Activated T-cell treated with anti-CD3 and anti-CD28 coated beads for 4 hours (primary cell): ENCODE measurements at places on chromosomes 1 and 21.

DNA sequence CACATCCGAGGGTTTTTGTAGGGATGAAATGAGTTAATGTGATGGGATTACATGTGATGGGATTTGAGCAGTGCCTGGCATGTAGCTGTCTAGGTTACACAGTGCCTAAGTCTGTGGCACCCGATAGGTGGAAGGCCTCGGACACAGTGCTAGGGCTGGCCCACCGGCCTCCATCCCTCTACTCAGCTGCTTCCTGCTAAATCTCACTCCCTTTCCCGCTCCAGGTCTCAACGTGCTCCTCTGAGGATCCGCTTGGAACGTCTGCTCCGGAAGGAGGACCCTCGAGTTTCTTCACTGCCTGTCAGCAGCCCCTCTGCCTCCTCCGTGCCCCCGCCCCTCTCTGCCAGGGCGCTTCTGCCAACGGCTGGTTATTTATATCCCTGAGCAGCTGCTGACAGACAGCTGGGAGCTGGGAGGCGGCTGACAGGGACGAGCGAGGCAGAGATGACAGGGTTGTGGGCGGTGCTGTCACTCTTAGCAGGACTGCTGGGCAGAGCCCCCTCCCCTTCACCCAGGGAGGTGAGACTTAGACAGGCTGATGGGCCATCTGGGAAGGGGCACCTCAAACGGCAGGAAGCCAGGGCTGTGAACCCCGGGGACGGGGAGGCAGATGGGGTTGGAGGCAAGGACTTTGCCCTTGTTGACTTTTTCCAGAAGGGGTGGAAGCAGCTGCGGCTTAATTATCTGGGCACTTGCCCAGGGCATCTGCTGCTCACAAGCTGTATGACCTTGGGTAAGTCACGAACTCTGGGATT, 26.6 kb upstream of the LRRN2 start:
- no peak for DNase-seq

DNA sequence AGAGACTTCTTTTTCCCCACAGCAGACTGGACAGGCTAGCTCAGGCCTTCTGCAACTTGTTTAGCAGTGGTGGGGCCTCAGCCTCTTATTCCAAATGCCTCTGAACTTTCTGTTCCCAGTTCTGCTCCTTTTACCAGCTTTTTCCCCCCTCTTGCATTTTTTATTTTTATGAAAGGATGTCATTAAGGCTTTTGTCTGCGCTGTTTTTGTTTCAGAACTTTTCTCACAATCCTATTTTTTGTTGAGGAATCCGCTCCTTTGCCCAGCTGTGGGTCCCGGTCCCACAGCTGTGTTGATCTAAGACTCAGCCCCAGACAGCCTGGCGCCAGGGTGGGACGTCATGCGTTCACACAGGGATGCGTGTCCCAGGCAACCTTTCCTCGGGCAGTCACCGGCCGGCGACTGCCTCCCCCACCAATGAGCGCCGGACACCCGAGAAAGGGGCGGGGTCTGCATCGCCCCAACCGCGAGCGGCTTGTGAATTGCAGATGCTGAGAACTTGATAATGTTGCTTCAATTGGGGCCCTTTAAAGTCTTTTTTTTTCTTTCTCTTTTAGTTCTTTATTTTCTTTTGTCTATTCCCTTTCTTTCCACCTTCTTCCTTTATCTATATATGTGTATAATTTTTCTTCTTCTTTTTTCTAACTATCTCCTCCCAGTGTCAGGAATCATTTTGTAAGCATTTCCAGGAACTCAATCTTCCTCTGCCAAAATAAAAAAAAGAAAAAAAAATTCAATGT, 3.0 kb upstream of the ID3 start:
- no peak for DNase-seq

GRCh38 chr21:45502600-45502999, 39.6 kb downstream of the SLC19A1 start:
- DNase-seq = no peak

DNA sequence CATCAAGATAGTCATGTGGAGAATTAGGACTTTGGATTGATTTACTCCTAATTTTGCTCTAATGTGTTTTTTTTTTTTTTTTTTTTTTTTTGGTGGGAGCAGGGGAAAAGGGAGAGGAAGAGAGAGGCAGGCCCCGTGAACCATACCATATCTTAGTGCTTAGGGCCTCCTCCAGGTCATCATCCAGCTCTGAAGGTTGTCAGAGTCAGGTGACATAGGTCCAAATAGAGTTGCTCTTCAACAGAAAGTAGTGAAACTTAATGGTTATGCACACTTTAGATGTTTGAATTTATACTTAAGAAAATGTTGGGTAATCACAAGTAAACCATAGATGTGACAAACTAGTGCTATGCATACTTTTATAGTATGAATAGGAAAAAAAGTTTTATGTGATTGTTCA, 32.2 kb downstream of the CXADR start:
- no peak for DNase-seq

DNA sequence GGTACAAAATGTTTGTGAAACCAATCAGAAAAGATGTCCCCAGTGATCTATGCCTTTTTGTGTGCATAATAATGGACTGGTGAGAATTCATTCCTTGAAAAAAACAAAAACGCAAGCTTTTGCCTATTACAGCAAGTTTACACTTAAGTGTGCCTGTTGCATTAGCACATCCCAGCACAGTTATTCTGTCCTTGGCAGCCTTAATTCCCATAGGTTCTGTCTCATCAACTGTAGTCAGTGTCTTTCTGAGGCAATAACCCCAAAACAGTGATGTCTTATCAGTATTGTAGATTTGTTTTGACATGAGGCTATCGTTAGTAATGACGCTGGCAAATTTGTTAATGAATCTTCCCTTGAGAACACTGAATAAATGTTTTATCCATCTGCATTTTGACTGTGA, 109.9 kb upstream of the KCTD3 start:
- no peak for DNase-seq

- no peak for DNase-seq
These were observed 54.2 kb downstream of the PTPRU start for GRCh38 chr1:29290414-29290985.

DNA sequence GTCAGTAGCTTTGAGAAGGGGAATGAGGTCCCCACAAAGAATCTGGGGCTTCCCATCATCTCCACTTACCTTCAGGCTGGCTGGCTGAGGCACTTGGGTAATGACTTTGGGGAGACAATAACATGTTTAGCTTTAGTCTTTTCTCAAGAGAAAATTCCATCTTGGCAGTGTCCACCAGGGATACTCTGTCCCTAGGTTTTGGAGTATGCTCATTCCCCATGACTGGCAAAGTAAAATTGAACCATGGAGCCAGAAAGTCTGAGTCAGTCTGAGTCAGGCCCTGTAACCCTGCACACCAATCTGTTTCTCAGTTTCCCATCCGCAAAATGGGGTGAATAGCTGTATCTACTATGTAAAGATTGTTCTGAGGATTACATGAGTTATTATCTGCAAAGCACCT, 28.2 kb downstream of the RUNX1 start:
- DNase-seq = no peak

- DNase-seq = no peak
These were observed 82.6 kb downstream of the GPR161 start for GRCh38 chr1:168054117-168054516.

DNA sequence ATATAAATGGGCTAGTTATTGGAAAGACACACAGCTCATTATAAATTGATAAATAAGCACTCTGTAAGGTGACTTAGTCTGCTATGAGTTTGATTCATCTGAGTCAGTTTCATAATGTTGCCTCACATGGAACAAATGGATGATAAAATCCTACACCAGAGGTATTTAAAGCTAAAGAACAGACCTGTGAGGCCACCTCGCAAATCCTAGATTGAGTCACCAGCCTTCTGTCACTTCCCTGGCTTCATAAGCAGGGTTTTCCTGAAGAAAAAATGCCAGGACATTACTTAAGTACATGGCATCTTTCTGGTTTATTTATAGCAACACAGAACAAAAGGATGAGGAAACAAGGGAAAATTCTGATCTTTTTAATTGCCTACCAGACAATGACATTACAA, 18.4 kb downstream of the CD2 start:
- no peak for DNase-seq

GRCh38 chr1:167747988-167748387, 26.2 kb downstream of the MPZL1 start:
- DNase-seq = no peak

GRCh38 chr21:41425954-41426675, at the start of gene MX1:
MX1 (plus strand) TSS chr21:41426239; CDS start chr21:41432071, 5,832 bp downstream.
- peak; percentile 89 for DNase-seq

GRCh38 chr1:52706136-52706670, 8.1 kb upstream of the COA7 start:
- no peak for DNase-seq

DNA sequence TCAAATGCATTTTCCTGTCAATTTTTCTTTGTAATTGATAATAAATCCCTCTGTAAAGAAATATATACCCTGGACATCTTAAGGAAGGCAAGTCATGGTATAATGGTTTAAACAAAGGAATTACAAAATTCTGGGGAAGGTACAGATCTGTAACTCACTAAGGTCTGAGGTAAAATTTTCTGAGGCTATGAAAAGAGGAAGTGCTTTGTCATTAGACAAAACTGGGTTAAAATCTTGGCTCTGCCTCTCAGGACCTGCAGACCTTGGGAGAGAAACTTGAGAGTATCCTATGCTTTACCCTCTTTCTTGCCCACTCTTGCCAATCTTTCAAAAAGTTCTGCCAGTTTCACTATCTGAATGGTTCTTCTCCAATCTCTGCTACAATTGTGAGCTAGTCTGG, 26.8 kb upstream of the BEND5 start:
- DNase-seq = no peak

GRCh38 chr1:240190881-240191401, 99.3 kb downstream of the FMN2 start:
- no peak for DNase-seq

GRCh38 chr1:222996310-222996975, 146.6 kb downstream of the TLR5 start:
- DNase-seq = no peak

GRCh38 chr1:246726881-246727280, 2.7 kb downstream of the SCCPDH start:
- no peak for DNase-seq

GRCh38 chr1:67020304-67020703, 33.6 kb downstream of the SLC35D1 start:
- no peak for DNase-seq

- no peak for DNase-seq
These were observed 229.4 kb downstream of the CACNA1E start for GRCh38 chr1:181712711-181713110.

DNA sequence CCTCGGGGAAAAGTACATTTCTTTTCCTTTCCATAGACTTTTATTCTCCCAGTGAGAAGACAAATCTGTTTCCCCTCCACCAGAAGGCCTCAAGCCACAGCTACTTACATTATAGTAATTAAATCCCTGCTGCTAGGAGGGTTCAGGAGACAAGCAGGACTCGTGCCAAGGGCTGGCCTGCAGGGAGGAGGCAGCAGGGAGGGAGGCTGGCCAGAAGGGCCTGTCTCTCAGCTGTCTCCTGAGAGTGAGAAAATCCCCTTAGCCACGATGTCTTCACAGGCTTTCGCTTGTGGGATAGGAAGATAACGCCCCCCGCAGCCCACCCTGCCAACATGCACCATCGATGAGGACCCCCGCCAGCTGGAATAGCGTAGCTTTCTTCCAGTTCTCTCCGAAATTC, 14.0 kb downstream of the KCNN3 start:
- no peak for DNase-seq

GRCh38 chr1:56591909-56592308, 12.5 kb upstream of the PLPP3 start:
- no peak for DNase-seq

DNA sequence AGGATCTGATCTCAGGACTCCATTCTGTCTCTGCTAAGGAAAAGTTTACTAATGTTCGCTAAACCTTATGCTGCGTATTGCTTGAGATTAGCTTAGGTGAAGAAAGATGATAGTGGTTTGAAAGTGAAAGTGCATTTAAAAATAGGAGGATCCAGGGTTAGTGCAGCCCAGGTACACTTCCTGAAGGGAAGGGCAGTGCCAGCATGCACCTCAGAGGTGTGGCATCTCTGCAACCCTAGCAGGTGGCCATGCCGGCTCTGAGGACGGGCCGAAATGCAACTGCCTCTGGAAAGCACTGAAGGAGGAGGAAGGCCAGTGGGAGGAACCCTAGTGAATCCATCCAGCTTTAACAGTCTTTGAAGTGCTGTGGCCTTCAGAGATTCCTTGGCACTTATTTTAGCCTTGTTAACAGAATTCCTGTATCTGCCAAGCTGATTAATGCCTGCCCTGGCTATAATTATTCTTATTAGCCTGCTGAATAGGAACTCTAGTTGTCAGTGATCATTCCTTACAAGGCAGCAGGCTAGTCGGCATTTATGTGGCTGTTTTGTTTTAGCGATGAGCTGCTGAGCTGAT, 5.5 kb downstream of the PTGFRN start:
- DNase-seq = no peak

GRCh38 chr1:228141226-228142044, 1.4 kb downstream of the GUK1 start:
- DNase-seq = no peak

DNA sequence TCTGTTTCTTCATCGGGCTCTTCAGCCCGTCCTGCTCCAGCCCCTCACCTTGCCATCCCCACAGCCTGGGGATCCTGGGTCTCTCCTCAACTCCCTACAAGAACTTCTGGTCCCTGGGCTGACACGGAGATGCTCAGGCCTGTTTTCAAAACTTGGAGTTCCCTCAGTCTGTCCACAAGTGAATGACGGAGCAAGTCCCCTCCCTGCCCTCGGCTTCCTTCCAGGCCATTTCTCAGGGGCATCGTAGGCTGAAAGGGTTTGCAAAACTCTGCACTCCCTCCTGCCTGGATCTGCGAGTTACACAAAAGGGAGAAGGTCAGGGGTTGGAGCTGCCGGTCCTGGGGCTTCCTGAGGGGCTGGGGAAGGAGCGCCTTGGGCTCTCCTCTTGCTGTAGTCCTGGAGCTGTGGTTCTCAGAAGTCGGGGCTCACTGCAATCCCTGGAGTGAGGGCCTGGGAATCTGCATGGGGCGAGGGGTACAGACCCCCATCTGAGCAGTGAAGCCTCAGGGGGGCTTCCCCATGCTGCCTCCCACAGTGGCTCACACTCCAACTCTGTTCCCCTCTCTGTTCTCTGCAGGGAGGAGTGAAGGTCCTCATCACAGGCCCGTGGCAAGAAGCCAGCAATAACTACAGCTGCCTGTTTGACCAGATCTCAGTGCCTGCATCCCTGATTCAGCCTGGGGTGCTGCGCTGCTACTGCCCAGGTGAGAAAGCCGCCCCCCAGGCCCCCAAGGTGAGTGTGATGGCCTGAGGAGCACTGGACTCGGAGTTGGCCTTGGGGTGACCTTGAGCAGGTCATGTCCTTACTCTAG, 100.6 kb upstream of the VAMP3 start:
- DNase-seq = no peak

- no peak for DNase-seq
These were observed 586.4 kb upstream of the ZRANB2 start for GRCh38 chr1:71667216-71667615.

DNA sequence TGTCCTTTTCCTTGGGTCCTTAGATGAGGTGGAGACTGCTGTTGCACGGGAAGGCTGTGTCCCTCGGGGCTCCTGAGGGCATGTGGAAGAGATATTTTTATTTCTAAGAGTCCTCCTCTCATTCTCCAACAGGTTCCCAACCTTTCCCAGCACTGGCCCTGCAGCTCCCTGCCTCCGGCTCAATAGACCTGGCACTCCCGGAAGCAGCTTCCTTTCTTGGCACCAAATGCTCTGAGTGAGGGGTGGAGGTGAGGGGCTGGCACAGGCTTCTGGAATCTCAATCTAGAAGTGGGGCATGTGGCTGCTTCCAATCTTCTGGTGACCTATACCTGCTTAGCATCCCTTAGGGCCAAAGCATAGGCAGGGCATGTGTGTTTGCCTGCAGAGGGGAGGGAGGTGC, 4.5 kb downstream of the ETV3L start:
- no peak for DNase-seq

GRCh38 chr1:9191231-9191630, 43.3 kb upstream of the H6PD start:
- no peak for DNase-seq

- no peak for DNase-seq
These were observed 75.9 kb downstream of the KIF1B start for GRCh38 chr1:10286244-10286643.
